Activated CD4-positive, alpha-beta memory T cell treated with anti-CD3 and anti-CD28 coated beads, Interleukin-2, amount 10 ng/mL, durations not matched to agents 7 days and 5 days (primary cell): ENCODE measurements at places on chromosomes 5 and 9. TPM values are rescaled to one million over a fixed set of nuclear protein-coding genes. Genes with fewer than 3 reads are reported as not detected.

GFI1B gene
- not detected for total RNA-seq

RECK gene
- 8.1 TPM for total RNA-seq

GRCh38 chr5:109704282-109704952 lies 14.7 kb downstream of the MAN2A1 start:
- no peak overlapping the region for H3K27ac ChIP-seq
- peaks cover 38% of the 10 kb centered on the region for H3K36me3 ChIP-seq
- peaks cover 7% of the 10 kb centered on the region for H3K4me1 ChIP-seq
- no peak for DNase-seq

- DNase-seq, result no peak
- no peaks in the 10 kb centered on the region for H3K27me3 ChIP-seq
- H3K4me1 ChIP-seq, result no peaks in the 10 kb centered on the region
- no peak overlapping the region for H3K4me3 ChIP-seq
- no peaks in the 10 kb centered on the region for H3K36me3 ChIP-seq
- no peak overlapping the region for H3K27ac ChIP-seq
Observed at GRCh38 chr5:60356745-60357144, 343.2 kb downstream of the DEPDC1B start.

GRCh38 chr9:73162987-73163768 lies 11.5 kb downstream of the ANXA1 start:
- H3K27ac ChIP-seq, result peak overlapping the region; percentile 64
- DNase-seq, result no peak
- H3K4me1 ChIP-seq, result peaks cover 43% of the 10 kb centered on the region
- peaks cover 86% of the 10 kb centered on the region for H3K36me3 ChIP-seq
- H3K27me3 ChIP-seq, result no peaks in the 10 kb centered on the region

DNA sequence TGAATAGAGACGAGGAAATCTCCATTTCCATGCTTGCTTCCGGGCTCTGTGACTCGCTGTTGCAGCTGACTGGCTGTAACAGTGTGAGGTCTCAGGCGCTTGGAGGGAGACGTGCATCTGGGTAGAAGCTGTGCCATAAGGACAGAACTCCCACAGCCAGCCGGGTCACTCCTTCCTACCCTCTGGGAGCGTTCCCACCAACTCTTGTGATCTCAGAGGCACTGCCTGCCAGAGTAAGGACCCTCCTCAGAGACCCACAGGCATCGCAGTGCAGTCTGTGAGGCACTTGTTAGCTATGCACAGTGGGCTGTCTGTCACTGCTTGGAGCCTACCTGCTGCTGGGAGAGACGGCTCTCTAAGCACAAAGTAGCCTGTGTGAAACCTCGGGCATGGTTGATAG lies 203.4 kb upstream of the SEMA6A start:
- no peaks in the 10 kb centered on the region for H3K27me3 ChIP-seq
- H3K4me1 ChIP-seq, result no peaks in the 10 kb centered on the region
- H3K36me3 ChIP-seq, result no peaks in the 10 kb centered on the region
- no peak overlapping the region for H3K4me3 ChIP-seq

DNA sequence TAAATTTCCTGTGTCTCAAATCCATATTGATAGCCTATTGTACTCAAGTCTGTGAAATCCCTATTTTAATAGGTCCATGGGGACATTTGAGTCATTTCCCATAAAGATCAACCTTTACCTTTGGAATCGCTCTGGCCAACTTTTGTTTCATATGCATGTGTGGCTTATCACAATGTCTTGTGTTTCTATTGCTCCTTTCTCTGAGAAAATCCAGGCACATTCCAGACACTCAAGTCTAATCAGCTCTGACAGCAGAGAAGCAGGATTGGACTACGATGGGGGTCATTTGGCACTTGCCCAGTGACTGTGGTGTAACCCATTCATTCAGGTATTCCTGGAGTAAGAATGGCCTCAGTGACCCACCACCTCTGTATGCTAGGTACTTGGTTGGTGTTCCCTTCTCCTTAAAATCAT lies 48.4 kb downstream of the ACTBL2 start:
- no peaks in the 10 kb centered on the region for H3K36me3 ChIP-seq
- H3K4me3 ChIP-seq, result no peak overlapping the region
- H3K27me3 ChIP-seq, result peaks cover 2% of the 10 kb centered on the region
- no peak for DNase-seq
